ENCODE measurements at places on chromosomes 1 and 21. TPM values are rescaled to one million over a fixed set of nuclear protein-coding genes. Genes with fewer than 3 reads are reported as not detected.

The RAB42 gene
- total RNA-seq, result 7.8 TPM

The AMY2A gene
- 0.44 TPM for total RNA-seq

The SMYD2 gene
- 45.4 TPM for total RNA-seq

The C4BPB gene
- total RNA-seq, result 0.60 TPM

The LCE1D gene
- total RNA-seq, result not detected

The ATAD3C gene
- total RNA-seq, result 0.05 TPM

The CCDC190 gene
- 0.66 TPM for total RNA-seq

The C8B gene
- total RNA-seq, result not detected

The ARHGAP30 gene
- total RNA-seq, result 2.1 TPM

The RGS4 gene
- total RNA-seq, result 24.2 TPM

The INSRR gene
- 0.22 TPM for total RNA-seq

The OR2T34 gene
- not detected for total RNA-seq

The FGR gene
- total RNA-seq, result 3.7 TPM

The MPC2 gene
- 29.9 TPM for total RNA-seq

The ZNF692 gene
- 47.0 TPM for total RNA-seq
